ENCODE measurements at places on chromosomes 4 and X.

GRCh38 chr4:170259631-170260153 is 169.9 kb upstream of the AADAT start:
- no peak for DNase-seq

- DNase-seq: peak; percentile 99
Measured at GRCh38 chr4:183504064-183504929, 561 bp upstream of the ING2 start.

GRCh38 chrX:131704136-131704695 is 160.3 kb downstream of the OR13H1 start:
- DNase-seq: no peak

DNA sequence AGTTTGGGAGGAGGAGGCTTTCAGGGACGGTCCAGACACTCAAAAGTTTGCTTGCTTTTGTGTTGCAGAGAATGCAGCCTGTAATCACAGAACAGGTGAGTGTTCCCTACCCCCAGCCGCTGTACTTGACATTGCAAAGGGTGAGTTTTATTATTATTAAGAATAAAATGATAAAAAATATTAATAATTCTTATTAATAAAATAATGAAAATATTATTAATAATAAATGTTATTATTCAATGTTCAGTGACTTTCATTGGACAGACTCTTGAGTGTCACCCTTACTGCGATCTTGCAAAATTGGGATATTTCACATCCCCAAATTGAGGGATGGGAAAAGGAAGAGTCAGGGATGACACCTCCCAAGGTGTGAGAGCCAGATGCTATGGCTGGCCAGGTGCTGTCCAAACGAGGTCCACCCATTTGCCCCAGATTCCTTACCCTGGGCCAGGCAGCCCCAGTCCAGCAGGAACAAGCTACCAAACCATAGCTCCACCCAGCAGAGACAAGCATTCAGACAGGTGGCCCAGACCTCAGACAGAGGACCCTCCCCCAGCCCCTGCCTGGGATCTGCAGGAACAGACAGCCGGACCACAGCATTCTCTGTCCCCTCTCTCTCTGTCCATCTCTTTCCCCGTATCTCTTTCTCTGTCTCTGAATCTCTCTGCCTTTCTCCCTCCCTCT is 22.4 kb downstream of the IL3RA start:
- no peak for DNase-seq

GRCh38 chrX:123610915-123611314 is 121.9 kb downstream of the THOC2 start:
- DNase-seq: no peak

DNA sequence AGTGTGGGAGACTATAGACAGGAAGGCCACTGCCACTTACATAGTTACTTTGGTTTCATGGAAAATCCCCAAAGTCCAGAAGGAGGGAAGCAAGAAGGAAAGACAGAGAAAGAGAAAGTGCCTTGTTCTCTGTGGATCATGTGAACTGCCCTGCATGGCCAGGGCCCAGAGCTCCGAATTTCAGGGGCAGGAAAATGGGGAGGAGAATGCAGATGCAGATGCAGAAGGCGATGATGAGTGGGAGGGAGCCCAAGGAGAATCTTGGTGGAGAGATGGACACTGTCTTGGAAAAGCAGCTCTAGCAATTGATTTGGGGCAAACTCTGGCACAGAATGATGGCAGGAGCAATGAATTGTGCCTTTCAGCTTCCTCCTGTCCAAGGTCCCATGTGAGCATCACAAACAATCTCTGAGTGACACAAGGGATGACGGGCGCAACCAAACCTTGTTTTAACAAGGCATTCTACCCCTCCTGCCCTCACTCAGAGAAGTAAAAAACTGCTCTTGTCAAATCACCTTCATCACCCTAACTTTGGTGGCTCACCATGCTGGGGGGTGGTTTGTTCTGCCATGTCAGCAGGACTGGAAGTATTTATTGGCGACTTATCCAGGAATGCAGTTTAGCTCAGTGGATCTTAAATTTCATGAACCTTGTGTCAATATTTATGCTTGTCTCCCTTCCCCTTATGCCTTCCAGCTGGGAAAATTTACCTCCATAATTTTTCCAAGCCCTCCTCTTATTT is 53.5 kb downstream of the TSC22D3 start:
- no peak for DNase-seq

DNA sequence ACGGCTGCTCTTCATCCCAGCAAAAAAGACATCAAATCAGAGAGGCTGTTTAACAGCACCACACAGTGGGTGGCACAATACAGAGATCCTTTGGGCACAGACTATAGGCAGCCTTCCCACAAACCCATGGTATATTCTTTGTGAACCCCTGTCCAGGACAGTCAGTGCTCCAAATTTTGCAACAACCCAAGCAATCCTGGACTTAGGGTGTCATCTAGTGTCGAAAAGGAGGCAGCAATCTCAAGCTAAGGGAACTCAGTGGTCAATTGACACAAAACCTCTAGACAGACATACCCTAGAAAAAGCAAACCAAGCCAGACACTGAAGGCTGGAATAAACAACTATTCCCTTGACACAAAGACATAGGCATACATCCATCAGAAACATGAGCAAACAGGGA is 137.4 kb downstream of the BMP15 start:
- DNase-seq: no peak

GRCh38 chr4:116070283-116070682 is 956.9 kb upstream of the NDST4 start:
- no peak for DNase-seq

DNA sequence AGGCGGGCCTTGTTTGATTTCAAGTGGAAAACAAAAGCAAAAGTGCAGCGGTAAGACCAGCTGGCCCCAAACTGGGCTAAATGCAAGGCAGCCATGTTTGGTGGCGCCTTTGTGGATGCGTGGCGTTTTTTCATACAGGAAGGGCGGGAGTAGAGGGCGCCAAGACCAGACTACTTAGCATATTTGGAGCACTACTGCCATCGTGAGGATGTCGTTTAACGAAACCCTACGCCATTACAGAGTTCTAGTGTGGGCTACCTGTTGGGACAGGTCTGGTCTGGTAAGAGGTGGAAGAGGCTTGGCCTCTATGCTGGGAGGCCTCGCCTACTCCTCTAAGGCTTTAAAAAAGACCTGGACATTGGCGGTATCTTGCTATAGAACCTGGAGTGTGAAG is 230.7 kb upstream of the STK26 start:
- DNase-seq: no peak

DNA sequence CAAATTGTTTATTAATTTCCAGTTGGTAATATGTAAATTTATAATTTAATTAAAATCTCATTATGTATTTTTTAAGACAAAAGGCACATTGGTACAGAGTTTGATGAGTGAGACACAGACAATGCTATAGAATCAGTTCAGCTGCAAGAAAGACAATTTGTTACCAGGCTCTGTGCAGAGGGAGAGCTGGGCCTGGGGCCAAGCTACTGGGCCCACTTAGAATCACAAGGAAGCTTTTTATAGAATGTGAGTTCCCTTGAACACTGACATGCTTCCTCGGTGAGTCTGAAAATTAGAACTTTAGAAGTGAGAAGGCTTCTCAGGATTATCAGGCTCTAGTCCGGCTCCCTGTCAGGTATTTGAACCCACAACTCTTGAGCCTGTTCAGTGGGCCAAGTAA is 129.0 kb downstream of the AFF2 start:
- DNase-seq: no peak

- no peak for DNase-seq
Measured at GRCh38 chr4:99038213-99038612, 42.7 kb downstream of the METAP1 start.

DNA sequence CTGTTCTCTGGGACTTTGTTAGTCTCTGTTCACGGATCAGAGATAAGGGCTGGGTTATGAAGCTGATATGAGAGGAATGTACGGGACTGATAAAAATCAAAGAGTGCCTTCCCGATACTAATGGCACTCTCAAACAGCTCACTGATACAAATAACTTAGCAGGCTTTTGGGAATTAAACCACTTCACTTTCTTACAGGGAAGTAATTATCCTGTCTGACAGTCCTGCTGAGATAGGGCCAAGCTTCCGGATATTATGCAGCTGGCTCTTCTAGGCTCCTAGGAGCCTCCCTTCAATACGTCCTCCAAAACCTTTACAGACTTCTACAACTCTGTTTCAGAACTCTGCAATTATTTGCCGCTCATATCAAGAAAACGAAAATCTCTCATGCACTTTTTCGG is 418.0 kb downstream of the NLGN4X start:
- no peak for DNase-seq

- DNase-seq: no peak
Measured at GRCh38 chrX:73868916-73869315, 305.9 kb downstream of the CHIC1 start.

- DNase-seq: no peak
Measured at GRCh38 chr4:1293531-1293941, 3.8 kb downstream of the MAEA start.

DNA sequence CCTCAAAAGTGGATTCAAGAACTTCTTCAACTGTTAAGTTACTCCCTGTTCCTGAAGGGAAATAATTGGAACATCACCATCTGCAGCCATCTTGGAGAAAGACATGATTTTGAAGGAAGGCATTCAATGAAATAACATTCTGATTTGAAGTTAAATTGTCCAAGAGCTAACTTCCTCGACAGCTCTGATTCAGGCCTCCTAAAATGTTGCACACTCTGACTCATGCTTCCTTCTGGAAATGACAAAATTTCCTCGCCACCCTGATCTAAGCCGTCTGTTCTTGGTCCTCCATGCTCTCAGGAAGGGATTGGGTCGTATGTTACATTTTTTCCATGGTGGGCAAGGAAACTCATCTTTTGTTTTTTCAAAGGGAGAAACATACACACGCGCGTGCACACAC is 496.9 kb upstream of the DIPK2B start:
- DNase-seq: no peak

DNA sequence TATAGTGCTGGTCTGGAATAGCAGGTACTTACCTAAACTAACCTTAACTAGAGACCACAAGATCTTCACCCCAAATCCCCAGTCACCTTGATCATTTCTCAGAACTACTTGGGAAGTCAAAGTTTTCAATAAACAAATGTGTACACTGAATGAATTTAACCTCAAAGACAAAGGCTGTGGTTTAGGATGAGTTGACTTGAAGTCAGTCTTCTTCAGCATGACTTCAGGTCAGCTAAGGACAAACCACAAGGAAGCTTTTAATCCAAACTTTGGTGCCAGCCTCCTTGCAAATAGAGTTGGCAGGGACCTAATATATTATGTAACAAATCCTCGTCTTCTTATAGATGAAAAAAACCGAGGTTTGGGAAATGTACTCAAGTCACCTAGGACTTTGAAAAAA is 21.2 kb upstream of the VCX2 start:
- no peak for DNase-seq

GRCh38 chr4:110516106-110516922 is 40.4 kb downstream of the ENPEP start:
- peak; percentile 48 for DNase-seq

DNA sequence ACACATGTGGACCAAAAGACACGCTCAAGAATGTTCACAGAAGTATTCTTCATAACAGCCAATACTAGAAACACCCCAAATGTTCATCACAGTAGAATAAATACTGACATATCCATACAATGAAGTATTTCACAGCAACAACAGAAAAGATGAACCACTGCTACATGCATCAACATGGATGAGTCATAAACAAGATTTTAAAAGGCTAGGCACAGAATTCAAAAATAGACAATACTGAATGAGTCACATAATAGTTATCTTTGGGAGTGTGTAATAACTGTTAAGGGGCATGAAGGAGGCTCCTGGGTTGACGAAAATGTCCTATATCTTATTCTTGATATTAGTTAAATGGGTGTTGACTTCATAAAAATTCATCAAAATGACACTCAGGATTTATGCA is 43.5 kb downstream of the CLOCK start:
- no peak for DNase-seq

- no peak for DNase-seq
Measured at GRCh38 chr4:154658680-154659405, 46.4 kb upstream of the FGG start.

GRCh38 chrX:84219551-84219950 is 31.6 kb upstream of the RPS6KA6 start:
- no peak for DNase-seq

GRCh38 chr4:8580321-8581093 is at the start of gene GPR78:
Gene GPR78, plus strand, starts transcription at chr4:8580392. Its CDS starts 591 bp downstream, at chr4:8580983.
- DNase-seq: no peak

- DNase-seq: no peak
Measured at GRCh38 chrX:96244955-96245354, 439.7 kb upstream of the DIAPH2 start.

DNA sequence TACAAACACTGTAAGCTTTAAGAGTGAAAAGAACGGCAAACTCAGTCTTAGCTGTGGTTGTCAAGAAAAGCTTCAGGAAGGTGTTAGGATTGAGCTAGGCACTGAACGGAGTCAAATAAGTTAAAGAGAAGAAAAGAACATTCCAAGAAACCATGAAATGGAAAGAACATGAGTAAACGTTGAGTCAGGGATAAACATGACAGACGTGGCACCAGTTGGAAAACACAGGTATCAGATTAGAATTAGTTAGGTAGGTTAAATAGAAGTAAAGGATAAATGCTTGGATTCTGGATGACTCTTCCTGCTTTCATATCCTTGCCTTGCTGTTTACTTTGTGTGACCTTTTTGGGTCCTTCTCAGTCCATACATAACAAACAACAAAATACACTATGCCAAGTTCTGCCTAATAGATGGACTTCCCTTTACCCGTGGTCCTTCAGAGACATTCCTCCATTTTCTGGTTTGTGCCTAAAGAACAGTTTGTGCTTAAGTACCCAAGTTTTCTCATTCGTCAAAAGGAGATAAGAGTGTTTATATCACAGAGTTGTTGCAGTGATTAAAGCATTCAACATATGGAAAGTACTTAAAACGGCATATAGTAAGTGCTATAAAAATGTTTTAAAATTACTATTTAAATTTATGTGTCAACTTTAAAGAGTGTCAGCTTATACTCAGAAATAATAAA is 446.9 kb downstream of the TMA16 start:
- DNase-seq: no peak

DNA sequence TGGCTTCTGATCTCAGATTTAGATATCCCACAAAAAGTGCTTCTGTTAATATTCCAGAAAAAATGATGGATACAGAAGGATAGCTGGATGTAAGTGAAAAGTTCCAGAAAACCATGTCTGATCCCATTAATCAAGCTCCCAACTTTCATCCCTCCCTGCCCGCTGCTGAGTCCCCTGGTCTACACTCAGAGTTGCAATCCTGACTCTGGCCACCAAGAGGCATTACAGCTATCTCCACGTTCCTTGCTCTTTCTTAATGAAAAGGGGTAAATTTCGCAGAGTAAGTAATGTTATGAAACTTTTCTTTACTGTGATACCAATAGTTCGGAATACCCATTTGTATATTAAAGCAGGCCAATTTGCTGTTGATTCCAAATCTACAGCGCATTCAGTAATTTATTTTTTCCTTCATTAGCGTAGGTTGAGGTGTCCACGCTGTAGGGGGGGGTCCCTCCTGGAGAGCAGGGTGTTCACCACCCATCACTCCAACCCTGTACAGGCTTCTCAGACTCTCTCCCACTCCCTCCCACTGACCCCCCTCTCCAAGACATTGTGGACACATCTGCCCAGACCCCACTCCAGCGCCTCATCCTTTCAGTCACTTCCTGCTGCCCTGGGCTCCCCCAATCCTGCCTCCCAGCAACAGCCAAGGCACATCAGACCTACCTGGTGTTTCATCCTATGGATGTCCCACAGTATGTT is 55.1 kb downstream of the RAB40A start:
- no peak for DNase-seq

Measured in stimulated activated CD8-positive, alpha-beta memory T cell treated with anti-CD3 and anti-CD28 coated beads, Interleukin-7, amount 100 ng/mL, for 1 hour (primary cell).